LHCN-M2 (cell line): ENCODE measurements at places on chromosomes 3 and 15. TPM values are rescaled to one million over a fixed set of nuclear protein-coding genes. Genes with fewer than 3 reads are reported as not detected.

GRCh38 chr3:37964716-37965115, 25.9 kb upstream of the VILL start:
- DNase-seq = no peak

- peak; percentile 28 for DNase-seq
These were observed 14.9 kb downstream of the C3orf33 start for GRCh38 chr3:155791190-155791589.

Gene CELF6
- 0.38 and 0.46 TPM in 2 replicates for total RNA-seq

- DNase-seq = no peak
These were observed 6.4 kb upstream of the REC114 start for GRCh38 chr15:73436613-73437012.

Gene MCTP2
- total RNA-seq = 0.13 TPM in 1 of 2 replicates, not detected in the other
